ENCODE measurements at places on chromosomes 11 and 22.
A peak's percentile ranks its signal among the peaks of the same experiment; 100 is the strongest.

GRCh38 chr11:93717501-93717900 is 23.8 kb downstream of the TAF1D start:
- DNase-seq = no peak

GRCh38 chr22:27718186-27719035 is 83.1 kb downstream of the MN1 start:
- no peak for DNase-seq

GRCh38 chr22:35465109-35465701 is 65.3 kb downstream of the MCM5 start:
- DNase-seq = no peak

- no peak for DNase-seq
Measured at GRCh38 chr11:118673361-118674081, 5.9 kb downstream of the TREH start.

DNA sequence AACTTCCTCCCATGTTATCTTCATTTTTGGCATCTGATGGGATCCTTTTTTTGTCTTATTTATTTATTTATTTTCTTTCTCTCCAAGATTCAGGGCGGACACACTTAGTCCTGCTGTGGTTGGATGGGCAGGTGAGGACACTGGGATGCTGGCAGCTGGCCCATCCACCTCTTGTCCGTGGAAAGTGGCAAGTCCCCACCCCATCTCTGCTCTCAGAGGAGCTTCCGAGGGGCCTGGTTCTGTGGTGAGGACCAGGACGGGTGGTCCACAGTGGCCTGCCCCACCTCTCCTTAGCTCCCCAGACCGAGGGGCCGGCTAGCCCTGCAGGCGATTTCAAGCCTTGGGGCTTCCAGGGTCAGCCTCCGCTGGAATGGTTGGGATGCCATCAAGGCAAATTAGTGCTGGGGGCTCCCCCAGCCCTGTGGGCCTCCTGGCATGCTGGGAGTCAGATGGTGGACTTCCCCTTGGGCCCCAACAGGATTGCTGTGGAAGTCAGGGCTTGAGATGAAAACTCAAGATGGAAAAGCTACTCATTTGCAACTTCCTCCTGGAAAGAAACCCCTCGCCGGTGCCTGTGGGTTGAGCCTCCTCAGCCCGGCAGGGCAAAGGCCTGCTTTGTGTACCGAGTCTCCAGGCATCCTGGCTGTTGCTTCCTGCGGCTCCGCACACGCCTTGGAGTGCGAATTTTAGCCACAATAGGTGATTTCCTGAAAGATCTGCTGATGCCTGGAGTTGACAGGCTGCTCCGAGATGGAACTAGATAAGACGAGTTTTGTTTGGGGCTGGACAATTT is 31.2 kb upstream of the LINC01488 start:
- no peak for DNase-seq

- peak; percentile 90 for DNase-seq
Measured at GRCh38 chr22:44620129-44620840, 81.7 kb upstream of the PRR5 start.

DNA sequence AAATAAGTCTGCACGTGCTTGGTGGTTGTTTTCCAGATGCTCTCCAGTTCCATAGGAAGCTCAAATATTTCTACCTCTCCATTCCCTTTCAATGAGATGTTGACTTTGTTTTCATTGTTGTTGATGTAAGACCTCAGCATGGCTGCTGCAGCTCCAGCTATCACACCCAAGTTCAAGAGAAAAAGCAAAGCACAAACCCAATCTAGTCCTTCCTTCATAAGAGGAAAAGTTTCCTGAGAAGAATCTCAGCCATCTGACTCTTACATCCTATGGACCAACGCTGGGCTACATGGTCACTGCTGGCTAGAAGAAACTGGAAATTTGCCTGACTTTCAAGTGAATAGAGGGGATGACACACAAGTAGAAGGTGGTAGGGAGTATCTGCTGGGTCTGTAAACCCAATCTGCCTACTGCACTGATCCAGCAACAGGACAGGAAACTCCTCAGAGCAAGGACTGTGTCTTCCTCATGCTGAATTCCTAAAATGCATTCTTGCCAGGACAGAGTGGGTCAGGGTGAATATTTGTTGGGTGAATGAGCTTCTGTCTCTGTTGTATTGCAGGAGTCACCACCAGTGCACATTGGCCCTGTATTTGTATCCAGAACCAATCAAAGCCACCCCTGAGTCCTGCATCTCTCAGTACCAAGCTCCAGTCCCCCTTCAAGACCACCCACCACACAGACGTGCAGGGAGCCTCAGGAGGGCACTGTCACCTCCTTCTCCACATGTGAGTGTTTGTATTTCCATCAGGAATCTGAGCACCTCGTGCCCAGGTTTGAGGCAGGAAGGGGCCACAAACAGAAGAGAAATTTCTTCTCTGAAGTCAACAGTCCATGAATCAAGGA is 118.0 kb upstream of the IGLL5 start:
- DNase-seq = no peak

DNA sequence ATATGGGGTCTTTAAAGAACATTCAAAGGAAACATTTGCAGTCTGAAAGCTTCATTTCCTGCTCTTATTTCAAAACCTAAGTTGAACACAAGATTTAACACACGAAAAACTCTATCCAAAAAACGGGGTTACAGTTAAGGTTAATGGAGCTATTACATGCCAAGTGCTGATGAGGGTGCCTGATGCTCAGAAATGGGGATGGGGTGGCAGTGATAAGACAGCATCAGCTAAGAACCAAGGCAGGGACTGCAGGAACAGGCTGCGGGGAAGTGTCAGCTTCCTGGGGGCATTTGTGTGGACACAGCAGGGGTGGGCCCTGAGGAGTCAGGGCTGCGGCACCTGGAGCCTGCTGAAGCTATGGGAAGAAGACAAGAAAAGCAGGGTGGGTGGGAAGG is 12.2 kb downstream of the DGCR2 start:
- DNase-seq = no peak

DNA sequence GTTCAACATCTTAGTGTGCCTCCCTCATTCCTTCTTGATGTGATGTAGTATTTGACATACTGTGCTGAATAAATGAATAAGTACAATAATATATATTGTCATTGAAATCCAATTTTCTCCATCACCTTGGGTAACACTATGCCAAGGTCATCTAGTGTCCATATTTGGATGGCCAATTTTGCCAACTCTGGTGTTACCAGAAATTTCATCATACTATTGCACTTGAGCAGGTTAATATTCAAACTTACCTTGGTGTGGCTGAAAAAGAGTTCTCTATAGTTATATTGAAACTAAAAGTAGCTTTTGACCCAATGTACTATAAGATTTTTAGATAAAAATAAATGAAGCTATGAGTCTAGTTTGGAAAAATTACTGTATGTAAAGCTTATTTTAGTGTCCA is 98.2 kb upstream of the SLC6A5 start:
- DNase-seq = no peak

GRCh38 chr22:31451709-31452571 is 37.7 kb downstream of the EIF4ENIF1 start:
- DNase-seq = peak; percentile 48

DNA sequence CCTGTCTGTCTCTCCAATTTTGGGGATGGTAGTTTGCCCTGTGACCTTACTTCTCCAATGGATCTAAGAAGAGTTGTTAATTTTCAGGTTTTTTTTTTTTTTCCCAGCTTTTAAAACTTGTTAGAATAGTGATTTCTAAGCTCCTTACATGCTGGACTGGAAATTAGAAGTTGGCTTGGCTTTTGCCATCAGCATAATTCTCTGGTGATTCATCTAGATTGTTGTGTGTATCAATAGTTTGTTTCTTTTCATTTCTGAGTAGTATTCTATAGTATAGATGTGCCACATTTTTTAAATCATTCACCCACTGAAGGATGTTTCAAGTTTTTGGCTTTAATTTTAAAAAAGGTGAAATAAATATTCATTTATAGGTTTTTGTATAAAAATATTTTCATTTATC is 51.4 kb downstream of the ADAMTS15 start:
- no peak for DNase-seq

- DNase-seq = no peak
Measured at GRCh38 chr11:34050581-34051348, 766 bp upstream of the CAPRIN1 start.

- no peak for DNase-seq
Measured at GRCh38 chr11:111603611-111604130, 1.4 kb downstream of the SIK2 start.

DNA sequence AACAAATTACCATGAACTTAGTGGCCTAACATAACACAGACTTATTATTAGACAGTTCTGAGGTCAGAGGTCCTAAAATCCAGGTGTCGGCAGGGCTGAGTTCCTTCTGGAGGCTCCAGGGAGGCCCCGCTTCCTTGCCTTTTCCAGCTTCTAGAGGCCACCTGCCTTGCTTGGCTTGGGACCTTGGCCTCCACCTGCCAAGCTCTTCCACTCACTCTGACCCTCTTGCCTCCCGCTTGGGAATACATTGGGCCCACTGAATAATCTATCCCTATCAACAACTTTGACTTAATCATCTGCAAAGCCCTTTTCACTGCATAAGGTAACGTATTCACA is 3.2 kb upstream of the MS4A10 start:
- DNase-seq = no peak

DNA sequence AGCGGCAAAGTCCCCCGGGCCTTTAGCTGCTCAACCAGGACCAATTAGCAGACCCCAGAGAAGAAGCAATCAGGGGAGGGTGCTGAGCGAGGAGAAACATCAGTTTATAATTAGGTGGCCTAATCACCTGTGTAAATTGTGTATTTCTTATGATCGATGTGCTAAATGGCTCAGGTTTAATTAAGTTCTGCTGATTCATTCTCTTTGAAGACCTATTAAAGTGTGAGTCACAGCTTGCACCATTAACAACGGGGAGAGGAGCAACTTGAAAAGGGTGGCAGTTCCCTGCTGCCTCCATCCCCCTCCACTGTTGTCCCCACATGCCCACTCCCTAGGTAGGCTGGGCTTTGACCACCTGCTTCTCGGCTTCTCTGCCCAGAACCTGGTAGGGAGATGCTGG is 10.7 kb downstream of the ISX start:
- no peak for DNase-seq

GRCh38 chr11:64364435-64364834 is 5.5 kb downstream of the RPS6KA4 start:
- DNase-seq = no peak

DNA sequence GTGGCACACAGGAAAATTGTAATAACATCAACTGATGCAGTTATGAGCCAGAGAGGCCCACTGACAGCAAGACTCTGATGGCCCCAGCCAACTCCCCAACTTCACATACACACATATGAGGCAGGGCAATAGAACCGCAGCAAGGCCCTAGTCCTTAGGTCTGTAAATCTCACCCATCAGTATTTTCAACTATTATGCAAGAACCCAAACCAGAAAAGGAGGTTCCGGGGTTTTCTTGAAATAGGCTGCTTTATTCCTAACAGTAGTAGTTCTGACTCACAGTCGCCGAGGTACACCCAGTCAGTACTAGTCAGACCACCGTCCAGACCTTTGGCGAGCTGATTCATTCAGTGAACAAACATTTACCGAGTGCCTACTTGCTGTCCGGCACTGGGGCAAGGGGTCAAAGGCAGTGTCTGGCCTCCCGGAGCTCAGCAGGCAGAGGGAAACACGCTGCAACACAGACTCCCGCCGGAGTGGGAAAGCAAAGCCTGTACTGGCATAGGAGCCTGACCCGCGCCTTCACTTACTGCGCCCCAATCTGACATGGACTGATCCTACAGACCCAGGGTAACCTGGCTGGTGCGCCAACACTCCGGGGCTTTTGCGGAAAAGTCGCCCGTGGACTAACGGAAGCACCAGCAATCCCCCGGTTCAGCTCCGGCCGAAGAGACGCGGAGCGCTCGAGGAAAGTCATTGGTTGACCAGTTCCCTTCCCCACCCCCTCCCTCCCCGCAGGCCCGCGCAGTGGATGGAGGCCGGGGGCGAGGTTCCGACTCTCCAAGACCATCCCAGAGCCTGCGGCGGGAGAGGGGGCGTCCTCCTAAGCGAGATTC is 1.3 kb downstream of the PLEKHA7 start:
- DNase-seq = no peak

GRCh38 chr22:42155053-42155543 is 24.5 kb upstream of the CYP2D6 start:
- DNase-seq = no peak

- DNase-seq = no peak
Measured at GRCh38 chr11:79610678-79611077, 169.8 kb upstream of the TENM4 start.

- DNase-seq = no peak
Measured at GRCh38 chr11:19499026-19499669, 213.5 kb upstream of the NAV2 start.

- no peak for DNase-seq
Measured at GRCh38 chr11:71207563-71207962, 44.8 kb downstream of the SHANK2 start.

DNA sequence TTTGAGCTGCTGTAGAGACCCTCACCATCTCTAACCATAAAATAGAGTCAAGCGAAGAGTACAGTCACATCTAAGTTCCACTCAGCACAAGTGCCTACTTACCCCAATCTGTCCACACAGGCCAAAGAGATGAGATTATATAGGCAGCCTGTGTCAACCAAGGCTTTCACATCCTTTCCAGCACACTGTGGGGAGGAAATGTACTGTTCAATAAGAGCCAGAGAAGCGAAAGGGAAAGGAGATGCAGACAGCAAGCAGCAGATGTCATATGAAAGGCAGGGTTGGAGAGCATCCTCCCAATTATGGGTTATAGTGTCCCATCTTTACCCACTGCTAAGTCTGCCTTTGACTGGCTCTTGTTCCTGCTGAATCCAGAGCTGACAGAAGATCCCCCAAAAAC is 16.4 kb downstream of the NRIP3 start:
- no peak for DNase-seq

DNA sequence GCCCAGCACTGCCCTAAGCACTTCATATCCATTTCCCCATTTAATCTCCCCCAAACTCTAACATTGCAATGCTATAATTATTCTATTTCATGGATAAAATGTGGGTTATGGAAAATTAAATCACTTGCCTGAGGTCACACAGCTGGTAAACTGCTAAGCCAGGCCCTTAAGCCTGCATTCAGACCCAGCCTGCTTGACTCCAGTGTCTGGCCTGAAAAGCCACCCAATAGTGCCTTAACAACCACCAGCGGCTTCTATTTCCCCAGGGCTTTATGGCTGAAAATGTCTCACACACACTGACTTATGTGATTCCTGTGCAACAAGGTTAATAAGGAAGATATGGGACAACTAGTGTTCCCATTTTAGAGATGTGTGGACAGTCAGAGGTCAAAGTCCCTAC is 178.5 kb upstream of the SNX19 start:
- no peak for DNase-seq

GRCh38 chr11:113179181-113179704 is 135.1 kb upstream of the TTC12 start:
- no peak for DNase-seq

DNA sequence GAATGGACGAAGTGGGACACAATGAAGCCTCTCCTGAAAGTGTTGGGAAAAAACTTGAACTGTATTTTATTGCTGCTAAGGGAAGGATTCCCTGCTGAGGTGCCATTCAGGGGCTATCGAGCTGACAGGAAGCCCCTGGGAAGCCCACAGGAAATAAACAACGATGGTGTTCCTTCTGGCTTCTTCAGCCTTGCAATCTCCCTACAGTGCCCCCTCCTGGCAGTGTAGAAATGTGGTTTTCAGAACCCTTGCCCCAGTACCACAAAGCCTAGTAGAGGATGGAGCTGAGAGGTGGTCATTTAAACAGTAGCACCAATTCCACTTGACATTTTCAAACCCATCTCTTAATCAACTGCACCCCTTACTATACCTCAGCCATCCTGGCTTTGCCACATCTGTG is 676.7 kb upstream of the ARHGAP42 start:
- DNase-seq = no peak
